ENCODE measurements at places on chromosomes 12 and 14.
A peak's percentile ranks its signal among the peaks of the same experiment; 100 is the strongest.

GRCh38 chr12:1947081-1947480 is 28.6 kb upstream of the CACNA2D4 start:
- DNase-seq = no peak

- DNase-seq = no peak
Measured at GRCh38 chr14:33030386-33030785, 91.7 kb downstream of the NPAS3 start.

DNA sequence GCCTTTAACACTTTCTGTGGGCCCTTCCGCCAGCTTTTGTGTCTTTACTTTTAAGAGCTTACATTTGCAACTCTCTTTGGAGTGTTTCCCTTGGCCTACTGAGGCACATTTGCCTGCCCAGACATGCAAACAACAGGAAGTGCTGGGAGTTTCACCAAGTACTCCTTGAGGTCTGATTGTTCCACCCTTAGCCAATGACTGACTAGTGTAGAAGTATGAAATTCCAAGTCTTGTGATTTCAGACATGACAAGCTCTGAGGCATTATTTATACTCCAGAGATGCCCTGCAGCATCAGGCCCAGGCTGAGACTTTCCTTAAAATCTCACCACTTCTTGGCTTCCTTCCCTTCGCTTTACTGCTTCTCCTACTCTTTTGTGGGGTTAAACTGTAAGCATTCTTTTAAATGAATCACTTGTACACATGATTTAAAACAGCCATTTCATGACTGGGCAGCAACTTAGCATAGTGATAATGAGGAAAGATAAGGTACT is 174.1 kb downstream of the SLC6A15 start:
- DNase-seq = no peak

DNA sequence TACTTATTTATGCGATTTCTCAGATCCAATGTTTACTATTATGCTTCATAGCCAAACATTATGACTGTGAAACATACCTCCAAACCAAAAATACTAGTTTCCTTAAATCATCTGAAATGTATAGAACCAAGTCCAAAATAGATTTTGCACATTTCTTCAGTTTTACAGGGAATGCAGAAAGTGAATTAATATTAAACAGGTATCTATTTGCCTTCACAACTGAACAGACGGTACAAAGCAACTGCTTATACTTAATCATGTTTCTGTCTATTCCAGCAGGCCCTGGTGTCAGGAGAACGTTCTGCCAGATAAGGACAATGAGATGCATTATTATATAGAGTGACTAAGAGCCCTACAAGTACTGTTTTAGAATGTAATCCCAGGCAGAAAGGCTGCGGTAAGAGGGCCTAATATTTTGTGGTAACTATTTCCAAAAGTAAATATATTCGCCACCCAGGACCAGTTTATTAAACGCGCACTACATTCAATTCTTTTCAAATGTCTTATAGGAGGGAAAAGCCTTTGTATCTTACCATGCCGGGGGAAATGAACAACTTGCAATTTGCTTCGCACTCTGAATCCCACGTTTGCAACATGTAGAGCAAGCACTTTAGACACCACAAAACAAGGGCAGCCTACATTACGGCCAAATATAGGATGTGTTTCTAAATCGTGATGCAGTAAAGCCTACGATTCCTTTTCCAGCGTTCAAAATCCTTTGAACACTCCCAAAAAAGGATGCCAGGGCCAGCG is 1.5 kb downstream of the CORO1C start:
- DNase-seq = no peak

DNA sequence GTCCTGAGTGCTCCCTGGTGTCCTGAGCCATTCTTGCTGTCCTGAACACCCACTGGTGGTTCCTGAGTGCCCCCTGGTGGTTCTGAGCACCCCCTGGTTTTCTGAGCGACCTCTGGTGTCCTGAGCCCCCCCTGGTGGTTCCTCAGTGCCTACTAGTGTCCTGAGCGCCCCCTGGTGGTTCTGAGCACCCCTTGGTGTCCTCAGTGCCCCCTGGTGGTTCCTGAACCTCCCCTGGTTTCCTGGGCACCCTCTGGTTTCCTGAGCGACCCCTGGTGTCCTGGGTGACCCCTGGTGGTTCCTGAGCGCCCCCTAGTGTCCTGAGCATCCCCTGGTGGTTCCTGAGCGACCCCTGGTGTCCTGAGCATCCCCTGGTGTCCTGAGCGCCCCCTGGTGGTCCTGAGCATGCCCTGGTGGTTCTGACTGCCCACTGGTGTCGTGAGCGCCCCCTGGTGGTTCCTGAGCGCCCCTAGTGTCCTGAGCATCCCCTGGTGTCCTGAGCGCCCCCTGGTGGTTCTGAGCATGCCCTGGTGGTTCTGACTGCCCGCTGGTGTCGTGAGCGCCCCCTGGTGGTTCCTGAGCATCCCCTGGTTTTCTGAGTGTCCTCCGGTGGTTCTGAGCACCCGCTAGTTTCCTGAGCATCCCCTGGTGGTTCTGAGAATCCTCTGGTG is 473.1 kb downstream of the TMEM121 start:
- peak; percentile 56 for DNase-seq

DNA sequence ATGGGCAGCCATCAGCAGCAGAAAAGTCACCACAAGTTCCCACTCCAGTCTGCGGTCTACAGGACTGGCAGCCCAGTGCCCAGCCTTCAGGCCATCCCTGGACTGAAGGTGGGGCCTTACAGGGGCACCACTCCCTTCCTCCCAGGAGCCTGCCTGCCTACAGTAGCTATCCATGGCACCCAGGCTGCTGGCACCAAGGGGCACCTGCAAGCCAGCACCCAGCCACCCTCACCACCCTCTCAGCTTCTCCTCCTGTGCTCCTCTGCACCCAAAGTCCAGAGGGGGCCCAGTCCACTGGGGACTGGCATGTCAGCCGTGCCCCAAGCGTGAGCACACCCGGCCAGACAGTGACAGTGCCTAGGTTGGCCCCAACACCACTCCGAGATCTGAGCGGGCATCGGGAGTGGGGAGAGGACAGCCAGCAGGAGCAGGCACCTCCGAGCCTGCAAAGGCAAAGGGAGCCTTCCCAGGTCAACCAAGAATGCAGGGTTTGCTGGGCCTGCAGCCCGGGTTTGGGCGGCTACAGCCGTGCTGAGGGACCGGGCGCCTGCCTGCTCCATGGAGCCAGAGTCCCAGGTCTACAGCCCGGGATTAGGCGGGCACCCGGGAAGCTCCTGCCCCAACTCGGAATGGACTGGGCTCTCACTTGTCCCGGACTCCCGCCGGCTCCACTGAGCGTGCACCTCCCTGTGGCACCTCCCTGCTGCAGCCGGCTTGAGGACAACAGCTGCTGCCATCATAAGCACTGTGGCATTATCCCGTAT is 8.1 kb upstream of the OR6C65 start:
- DNase-seq = no peak

DNA sequence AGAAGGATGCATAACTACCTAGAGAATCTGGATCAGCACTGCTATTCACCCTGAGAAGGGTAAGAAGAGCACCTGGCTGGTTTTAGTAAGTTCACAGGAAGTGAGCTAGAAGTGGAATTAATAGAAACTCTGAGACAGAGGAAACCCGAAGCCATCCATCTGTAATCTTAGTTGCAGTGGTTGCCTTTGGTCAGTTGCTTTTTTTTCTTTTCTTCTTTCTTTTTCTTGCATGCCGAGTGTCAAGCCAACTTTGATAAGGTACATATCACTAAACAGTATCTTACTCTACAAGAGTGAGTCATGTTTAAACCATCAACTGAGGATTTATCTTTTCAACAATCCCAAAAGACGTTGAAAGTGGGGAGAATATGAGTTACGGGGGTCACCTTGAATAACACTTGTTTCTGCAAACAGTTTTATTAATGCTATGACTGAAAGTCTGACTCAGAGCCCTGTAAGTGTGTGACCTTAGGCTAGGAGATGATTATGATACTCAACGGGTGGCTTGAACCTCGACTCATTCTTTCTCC is 26.7 kb downstream of the C12orf75 start:
- DNase-seq = no peak

DNA sequence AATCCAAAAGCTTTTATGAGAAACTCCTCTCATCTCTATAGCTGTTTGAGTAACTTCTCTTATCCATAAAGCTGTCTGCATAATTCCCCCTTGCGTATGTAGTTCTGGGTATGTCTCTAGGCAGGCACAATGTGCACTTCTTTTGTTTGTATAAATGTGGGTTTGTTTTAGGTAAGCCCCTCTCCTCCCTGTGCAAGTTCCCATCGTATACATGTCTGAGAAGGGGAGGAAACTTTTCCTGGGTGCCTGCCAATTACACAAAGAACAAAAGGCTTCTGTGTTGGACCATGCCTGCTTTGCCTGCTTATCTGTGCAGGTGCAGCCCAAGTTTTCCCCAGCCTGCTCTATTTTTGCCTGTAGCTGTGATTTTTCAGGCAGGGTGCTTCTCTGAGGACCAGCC is 96.7 kb downstream of the CCER1 start:
- DNase-seq = no peak

- no peak for DNase-seq
Measured at GRCh38 chr14:37948266-37948665, 259.4 kb upstream of the SSTR1 start.

DNA sequence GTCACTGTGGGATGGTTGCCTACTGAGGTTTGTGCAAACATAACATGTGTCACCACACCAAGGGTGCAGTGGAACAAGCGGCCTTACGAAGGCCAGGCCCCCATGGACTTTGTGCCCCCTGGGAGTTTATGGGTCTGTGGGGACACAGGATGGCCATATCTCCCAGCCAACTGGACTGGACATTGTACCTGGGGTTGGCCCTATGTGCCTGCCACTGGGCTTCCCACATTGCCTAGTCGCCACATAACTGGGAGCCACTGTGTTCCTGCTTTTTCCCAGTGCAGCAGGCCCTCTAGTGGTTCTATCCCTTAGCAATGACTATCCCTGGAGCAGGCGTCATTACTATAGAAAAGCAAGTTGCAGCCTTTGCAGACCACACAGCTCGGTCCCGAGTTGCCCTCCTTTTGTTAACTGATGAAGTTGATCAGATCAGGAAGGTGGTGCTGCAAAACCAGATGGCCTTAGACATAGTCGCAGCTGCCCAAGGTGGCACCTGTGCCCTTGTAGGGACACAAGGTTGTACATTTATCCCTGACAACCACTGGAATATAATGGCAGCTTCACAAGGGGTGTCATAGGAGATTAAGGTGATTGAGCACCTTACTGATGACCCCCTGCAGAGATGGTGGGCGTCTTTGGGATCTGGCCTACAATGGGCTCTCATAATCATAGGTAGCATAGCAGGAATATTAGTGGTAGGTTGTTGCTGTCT is 15.2 kb upstream of the RNASE12 start:
- DNase-seq = no peak

DNA sequence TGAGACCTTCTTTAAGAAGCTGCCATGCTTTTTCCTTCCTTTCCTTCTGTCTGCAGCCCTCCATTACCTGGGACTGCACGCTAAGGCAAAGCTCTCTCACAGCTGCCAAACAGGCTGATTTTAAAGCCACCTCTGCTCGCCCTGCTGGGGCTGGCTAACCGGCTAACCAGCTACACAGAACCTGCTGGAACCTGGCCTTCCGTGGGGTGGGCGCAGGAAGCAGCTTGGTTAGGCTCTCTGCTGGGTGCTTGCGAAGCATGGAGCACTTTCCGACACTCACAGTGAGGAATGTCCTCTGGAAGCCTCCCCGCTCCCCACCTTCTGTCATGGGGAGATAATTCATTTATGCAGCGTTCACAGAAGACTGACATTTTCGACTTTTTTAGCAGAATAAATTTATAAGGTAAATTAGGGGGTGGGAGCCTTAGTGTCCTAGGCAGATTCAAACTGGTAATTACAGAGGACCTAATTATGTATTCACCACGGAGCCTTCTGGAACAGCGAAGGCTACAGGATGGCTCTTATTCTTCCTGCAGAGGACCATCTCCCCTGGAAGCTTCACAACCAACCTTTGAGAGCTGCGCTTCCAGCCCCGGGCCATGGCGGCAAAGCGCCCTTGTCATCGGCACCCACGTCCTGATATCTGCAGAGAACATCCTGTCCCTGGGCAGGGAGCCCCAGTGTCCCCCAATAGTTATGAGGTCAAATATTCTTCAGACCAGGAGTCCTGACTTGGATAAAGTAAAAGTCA is 12.4 kb upstream of the BCL11B start:
- DNase-seq = no peak

GRCh38 chr14:52313462-52313861 is 650 bp upstream of the PTGER2 start:
- DNase-seq = no peak

GRCh38 chr12:23084236-23084995 is 459.4 kb downstream of the ETNK1 start:
- no peak for DNase-seq

DNA sequence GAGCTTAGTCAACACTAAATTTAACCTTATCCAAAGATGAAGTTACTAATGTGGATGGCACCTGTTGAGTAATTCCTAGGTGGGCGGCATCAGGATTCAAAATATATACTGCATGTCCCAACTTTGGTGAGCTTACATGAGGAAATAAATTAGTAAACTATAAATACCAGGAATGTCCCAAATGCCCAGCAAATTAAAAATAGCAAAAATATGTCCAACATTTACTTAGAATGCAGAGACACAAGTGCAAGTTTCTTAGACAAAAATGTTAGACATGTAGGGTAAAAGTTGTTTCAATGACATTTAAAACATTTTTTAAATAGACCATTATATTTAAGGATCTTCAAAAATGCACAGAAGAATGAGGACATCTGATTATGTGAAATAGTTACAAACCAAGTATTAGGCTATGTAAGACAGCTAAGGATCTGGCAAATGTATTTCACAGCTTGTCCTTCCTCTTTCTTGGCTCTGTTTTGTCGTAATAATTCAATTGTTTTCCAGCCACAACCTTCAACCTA is 115.9 kb downstream of the NAV3 start:
- no peak for DNase-seq
